ENCODE measurements at places on chromosomes 3 and 15. TPM values are rescaled to one million over a fixed set of nuclear protein-coding genes. Genes with fewer than 3 reads are reported as not detected.

DNA sequence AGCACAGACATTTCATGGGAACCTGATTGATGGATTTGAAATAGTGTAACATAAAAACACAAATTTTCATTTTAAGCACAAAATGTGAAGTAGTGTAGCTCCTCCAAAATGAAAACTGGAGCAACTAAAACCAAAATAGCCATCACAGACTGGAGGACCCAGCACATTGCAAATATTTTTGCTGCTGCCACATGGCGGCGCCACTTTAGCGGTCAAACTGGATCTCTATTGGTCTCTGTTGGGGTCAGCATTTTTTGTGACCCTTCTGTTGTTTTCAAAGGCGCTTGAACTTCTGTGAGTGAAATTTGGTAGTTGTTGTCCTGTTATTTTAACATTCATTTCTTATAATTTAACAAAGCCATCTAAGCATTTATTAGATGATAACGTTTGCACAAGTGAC, 259.9 kb downstream of the IL20RB start:
- H3K27ac ChIP-seq, result no peak overlapping the region
- H3K36me3 ChIP-seq, result no peaks in the 10 kb centered on the region
- no peaks in the 10 kb centered on the region for H3K27me3 ChIP-seq
- H3K4me1 ChIP-seq, result no peaks in the 10 kb centered on the region
- no peak for DNase-seq

CKMT1B gene
- 0.67 TPM for total RNA-seq

NEK11 gene
- 22.0 TPM for total RNA-seq

EPHA3 gene
- 0.46 TPM for total RNA-seq

KCNH8 gene
- 0.11 TPM for total RNA-seq

- no peak for DNase-seq
- H3K27me3 ChIP-seq, result no peaks in the 10 kb centered on the region
- no peak overlapping the region for H3K27ac ChIP-seq
- peaks cover 15% of the 10 kb centered on the region for H3K36me3 ChIP-seq
- H3K4me1 ChIP-seq, result peaks cover 11% of the 10 kb centered on the region
Measured at GRCh38 chr15:79310612-79310984, 314 bp upstream of the TMED3 start.

DNA sequence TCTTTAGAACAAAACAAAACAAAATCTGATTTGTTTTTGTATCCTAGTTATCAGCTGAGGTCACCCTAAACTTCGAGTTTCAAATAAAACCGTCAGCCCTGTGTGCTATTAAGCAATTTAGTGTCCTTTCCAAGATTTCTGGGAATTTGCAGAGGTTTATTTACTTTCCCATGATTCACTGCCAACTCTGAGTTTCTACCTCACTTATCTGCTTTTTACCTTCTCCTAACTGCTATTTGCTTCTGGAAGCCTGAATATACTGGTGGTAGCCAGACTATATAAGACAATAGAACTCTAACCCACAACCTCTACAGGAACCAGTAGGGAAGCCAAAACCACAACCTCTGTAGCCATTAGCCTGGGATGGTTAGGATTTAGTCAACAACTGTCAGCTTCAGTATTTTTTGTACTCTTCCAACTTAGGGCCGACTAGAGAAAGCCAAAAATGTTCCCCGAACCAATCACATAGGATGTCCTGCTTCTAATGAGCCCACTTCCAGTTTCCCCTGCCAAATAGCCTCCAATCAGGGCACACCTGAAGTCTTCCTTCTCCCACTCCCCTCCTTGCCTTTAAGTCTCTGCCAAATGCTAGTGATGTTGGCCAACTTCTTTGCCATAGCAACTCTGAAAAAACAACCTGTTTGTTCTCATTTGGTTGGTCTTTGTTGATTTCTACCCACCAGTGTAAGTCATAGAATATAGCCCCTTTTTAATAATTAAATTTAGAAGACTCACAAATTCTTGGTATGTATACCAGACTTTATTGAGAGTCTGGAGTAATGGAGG, 273.1 kb downstream of the ULK4 start:
- peak overlapping the region; percentile 43 for H3K27ac ChIP-seq
- H3K27me3 ChIP-seq, result no peaks in the 10 kb centered on the region
- no peak overlapping the region for H3K4me3 ChIP-seq
- peaks cover 13% of the 10 kb centered on the region for H3K4me1 ChIP-seq
- no peak for DNase-seq

DNAH12 gene
- 53.3 TPM for total RNA-seq

DNA sequence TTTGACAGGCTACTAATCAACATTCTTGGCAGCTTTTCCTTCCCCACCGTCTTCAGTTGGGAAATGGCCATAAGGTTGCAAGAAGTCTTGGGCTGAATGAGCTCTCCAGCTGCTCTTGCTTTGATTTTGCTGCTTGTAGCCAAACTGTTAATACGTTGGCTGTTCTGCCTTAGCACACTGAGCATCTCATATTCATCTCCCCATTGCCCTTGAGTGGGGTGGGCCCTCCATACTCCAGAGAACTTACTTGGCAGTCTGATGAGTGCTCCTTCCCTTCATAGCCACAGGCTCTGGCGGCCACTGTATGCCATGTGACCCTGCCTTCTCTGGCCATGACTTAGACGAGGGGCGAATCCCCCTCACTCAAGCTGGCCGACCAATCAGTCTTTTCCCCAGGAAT, 25.8 kb upstream of the PAQR5 start:
- DNase-seq, result no peak
- H3K27ac ChIP-seq, result no peak overlapping the region
- H3K4me3 ChIP-seq, result no peak overlapping the region
- no peaks in the 10 kb centered on the region for H3K4me1 ChIP-seq

DNA sequence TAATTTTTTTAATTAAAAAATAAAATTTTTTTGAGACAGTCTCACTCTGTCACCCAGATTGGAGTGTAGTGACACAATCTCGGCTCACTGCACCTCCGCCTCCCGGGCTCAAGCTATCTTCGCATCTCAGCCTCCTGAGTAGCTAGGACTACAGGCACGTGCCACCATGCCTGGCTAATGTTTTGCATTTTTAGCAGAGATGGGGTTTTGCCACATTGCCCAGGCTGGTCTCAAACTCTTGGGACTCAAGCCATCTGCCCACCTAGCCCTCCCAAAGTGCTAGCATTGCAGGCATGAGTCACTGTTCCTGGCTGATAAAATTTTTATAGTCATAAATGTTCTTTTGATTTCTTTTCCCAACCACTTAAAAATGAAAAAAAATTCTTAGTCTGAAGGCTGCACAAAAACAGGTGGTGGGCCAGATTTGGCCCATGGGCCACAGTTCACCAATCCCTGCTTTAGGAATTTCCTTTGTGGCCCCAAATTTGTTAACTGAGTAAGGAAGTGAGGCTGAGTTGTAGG, 9.2 kb downstream of the UBA5 start:
- no peaks in the 10 kb centered on the region for H3K4me1 ChIP-seq
- peaks cover 48% of the 10 kb centered on the region for H3K36me3 ChIP-seq
- H3K4me3 ChIP-seq, result no peak overlapping the region
- no peaks in the 10 kb centered on the region for H3K27me3 ChIP-seq
- no peak for DNase-seq

GRCh38 chr3:12287727-12288181, 1.1 kb upstream of the PPARG start:
- peak; percentile 44 for DNase-seq
- H3K4me3 ChIP-seq, result peak overlapping the region; percentile 51
- no peaks in the 10 kb centered on the region for H3K36me3 ChIP-seq

EPHA6 gene
- not detected for total RNA-seq

COL6A5 gene
- total RNA-seq, result 4.6 TPM

CSPG5 gene
- total RNA-seq, result 7.1 TPM

GRCh38 chr3:5010706-5011554, 31.7 kb downstream of the BHLHE40 start:
- H3K36me3 ChIP-seq, result no peaks in the 10 kb centered on the region
- H3K4me1 ChIP-seq, result peaks cover 7% of the 10 kb centered on the region
- DNase-seq, result no peak

ASB14 gene
- total RNA-seq, result not detected

DNA sequence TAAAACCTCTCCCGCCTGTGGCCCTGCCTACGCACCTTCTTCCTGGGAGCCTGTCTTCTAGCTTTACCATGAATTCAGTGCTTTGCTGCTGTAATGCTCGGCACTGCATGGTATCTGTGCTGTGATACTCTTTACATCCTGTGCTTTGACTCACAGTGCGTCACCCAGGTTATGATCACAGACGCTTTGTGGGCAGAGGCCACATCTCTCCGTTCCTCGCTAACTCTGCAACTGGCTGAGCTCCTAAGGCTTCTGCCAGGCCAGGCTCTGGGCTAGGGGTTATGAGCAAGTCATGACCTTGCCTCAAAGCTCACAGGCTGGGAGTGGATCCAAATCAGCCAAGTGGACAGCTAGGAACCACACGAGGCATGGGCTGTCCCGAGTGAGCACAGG, 23.2 kb downstream of the SPTBN5 start:
- H3K36me3 ChIP-seq, result no peaks in the 10 kb centered on the region
- H3K27me3 ChIP-seq, result no peaks in the 10 kb centered on the region
- H3K4me3 ChIP-seq, result no peak overlapping the region
- H3K27ac ChIP-seq, result no peak overlapping the region

DNA sequence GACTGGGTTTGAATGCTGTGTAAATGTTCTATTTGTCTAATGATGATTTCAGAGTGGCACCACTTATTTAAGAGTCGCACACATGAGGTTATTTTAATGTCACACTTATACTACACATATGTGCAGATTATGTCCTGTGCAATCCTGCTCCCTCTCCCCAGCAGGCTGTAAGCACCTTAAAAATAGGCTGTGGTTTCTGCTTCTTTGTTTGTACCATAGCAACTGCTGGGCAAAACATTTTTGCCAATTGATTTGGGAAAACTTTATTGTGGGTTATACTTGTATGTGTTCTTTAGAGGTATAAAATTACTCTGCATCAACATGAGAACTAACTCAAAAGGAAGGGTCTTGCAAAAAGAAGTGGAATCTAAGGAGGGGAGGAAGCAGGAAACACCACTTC, 318.5 kb downstream of the NTRK3 start:
- no peak overlapping the region for H3K27ac ChIP-seq
- no peaks in the 10 kb centered on the region for H3K4me1 ChIP-seq
- H3K36me3 ChIP-seq, result no peaks in the 10 kb centered on the region
- no peak for DNase-seq
- no peaks in the 10 kb centered on the region for H3K27me3 ChIP-seq

DNA sequence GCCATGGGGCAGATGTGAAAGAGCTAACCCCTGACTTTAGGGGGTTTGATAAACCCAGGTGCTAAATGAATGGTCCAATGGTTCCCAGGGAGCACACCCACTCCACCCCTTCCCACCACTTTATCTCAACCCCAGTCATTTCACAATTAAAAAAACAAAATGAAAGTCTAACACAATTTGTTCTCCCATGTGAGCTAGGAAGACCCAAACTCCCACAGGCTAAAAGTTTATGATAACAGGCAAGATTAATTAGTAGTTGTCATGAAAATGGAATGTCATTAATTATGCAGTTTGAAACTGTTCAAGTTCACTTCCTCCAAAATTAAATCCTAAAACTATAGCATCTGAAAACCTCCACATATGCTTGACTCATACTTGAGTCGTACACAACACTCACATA, 63.3 kb upstream of the TPM1 start:
- no peaks in the 10 kb centered on the region for H3K4me1 ChIP-seq
- no peak overlapping the region for H3K4me3 ChIP-seq
- H3K27ac ChIP-seq, result no peak overlapping the region
- H3K27me3 ChIP-seq, result no peaks in the 10 kb centered on the region
- DNase-seq, result no peak

C3orf22 gene
- not detected for total RNA-seq

ZNF660 gene
- total RNA-seq, result 2.2 TPM

DNA sequence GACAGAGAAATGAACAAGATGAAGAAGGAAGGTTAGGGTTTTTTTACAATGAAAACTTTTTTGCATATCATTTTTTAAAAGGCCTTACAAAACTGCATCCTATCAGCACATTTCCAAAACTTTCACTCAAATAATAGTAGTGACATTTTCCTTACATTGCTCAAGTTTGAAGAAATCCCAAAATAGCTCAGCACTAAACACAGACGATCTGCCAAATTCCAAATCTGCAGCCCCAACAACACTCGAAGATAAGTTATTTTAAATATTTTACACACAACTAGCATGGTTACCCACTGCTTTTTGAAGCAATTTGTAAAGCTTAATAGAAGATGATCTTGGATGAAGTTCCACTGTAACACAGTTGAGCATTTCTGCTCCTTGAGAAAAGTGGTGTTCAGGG, 535.6 kb upstream of the ALCAM start:
- no peaks in the 10 kb centered on the region for H3K27me3 ChIP-seq
- H3K4me3 ChIP-seq, result no peak overlapping the region
- no peaks in the 10 kb centered on the region for H3K4me1 ChIP-seq
- no peak for DNase-seq
- no peaks in the 10 kb centered on the region for H3K36me3 ChIP-seq

SLC28A1 gene
- not detected for total RNA-seq

TIGIT gene
- 1.0 TPM for total RNA-seq

DNA sequence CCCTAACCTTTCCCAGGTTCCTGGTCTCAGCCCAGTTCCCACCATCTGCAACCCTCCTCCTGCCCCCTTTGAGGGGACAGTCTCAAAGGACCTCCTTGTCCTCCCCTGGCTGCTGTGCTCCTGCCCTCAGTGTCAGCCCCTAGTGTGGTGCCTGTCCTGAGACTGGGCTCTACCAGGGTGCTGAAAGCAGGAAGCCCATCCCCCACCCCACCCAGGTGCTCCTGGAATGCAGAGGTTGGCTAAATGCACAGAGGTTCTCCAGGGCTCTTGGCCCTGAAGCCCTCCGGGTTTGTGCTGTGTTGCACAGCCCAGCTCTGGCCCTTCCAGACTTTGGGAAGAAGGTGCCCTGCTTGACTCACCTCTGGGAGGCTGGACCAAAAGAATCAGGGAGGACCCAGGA, 21.8 kb downstream of the C3orf18 start:
- no peak overlapping the region for H3K4me3 ChIP-seq
- no peaks in the 10 kb centered on the region for H3K4me1 ChIP-seq
- H3K27ac ChIP-seq, result no peak overlapping the region
- DNase-seq, result no peak
- H3K27me3 ChIP-seq, result no peaks in the 10 kb centered on the region
- H3K36me3 ChIP-seq, result no peaks in the 10 kb centered on the region
